Anterior cingulate cortex (tissue), 58 donors: ENCODE measurements at places on chromosomes 7 and 10.

DNA sequence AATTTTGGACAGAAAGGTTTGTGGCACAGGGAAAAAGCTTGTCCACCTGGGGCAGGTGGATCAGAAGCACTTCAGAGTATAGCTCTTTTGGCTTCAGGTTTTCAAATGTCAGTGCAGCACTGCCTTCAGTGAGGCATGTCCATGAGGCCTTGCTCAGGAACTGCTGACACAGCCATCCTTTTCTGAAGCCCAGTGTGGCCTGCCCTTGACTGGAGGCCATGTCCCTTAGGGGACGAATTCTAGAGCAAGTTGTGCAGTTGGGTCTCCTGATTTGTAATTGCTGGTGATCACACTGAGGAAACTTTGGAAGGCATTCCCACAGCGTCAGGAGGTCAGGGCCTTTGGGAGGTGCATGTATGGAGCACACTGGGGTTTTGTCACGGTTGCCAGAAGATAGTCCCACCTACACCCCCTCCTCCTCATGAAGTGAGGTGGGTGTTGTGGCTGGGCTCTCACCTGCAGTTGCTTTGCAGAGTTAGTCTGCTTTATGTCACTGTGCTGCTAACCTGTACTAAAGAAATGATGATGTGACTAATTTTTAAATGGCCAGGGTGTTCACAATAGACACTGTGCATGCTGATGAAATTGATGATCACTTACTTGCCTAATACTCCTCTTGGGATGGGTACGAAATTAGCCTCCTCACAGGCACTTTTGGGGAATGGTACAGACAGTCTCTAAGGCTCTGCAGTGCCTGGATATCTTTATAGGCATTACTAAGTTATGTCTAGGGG lies 41.7 kb downstream of the OGDH start:
- DNase-seq = no peak

DNA sequence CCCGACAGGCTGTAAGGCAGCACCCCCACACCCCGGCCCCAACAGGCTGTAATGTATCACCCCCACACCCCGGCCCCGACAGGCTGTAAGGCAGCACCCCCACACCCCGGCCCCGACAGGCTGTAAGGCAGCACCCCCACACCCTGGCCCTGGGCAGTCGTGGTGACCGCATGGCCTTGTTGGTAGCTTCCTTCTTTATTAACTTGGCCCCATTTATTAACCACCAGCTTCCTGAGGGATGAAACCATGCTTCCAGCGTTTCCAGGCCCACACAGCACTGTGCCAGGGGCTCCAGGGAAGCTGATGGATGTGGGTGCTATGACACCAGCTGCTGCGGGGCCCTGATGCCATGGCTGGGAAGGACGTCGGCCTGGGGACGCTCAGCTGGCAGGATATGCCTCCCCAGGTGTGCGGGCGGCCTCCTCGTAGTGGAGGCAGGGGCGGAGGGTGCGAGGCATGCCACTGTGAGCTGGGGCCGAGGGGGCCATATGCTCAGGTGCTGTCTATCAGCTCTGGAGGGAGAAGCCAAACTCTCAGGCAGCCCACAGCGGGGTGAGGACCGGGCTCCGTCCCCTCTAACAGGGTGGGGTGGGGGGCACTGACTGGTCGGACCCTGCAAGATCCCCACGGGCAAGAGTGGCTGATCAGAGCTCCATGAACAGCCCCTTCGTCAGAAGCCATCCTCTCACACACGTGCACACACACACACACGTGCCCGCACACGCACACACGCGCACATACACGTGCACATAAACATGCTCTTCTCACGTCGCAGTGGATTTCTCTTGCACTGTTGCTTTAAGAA lies 311.0 kb downstream of the PTPRN2 start:
- DNase-seq = no peak

- DNase-seq = no peak
These were observed 4.6 kb downstream of the BHLHA15 start for GRCh38 chr7:98215561-98216495.

GRCh38 chr7:19783541-19783940 lies 10.1 kb upstream of the TMEM196 start:
- DNase-seq = no peak

GRCh38 chr10:127044186-127044585 lies 139.0 kb downstream of the DOCK1 start:
- no peak for DNase-seq

DNA sequence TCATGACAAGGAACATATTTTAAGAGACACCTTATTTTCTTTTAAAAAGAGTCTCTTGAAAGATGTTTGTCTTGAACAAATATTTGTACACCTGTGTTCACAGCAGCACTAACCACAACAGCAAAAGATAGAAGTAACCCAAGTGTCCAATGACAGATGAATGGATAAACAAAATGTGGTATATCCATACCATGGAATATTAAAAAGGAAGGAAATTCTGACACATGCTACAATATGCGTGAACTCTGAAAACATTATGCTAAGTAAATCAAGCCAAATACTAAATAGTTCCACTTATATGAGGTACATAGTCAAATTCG lies 17.8 kb downstream of the SGMS1 start:
- DNase-seq = no peak

DNA sequence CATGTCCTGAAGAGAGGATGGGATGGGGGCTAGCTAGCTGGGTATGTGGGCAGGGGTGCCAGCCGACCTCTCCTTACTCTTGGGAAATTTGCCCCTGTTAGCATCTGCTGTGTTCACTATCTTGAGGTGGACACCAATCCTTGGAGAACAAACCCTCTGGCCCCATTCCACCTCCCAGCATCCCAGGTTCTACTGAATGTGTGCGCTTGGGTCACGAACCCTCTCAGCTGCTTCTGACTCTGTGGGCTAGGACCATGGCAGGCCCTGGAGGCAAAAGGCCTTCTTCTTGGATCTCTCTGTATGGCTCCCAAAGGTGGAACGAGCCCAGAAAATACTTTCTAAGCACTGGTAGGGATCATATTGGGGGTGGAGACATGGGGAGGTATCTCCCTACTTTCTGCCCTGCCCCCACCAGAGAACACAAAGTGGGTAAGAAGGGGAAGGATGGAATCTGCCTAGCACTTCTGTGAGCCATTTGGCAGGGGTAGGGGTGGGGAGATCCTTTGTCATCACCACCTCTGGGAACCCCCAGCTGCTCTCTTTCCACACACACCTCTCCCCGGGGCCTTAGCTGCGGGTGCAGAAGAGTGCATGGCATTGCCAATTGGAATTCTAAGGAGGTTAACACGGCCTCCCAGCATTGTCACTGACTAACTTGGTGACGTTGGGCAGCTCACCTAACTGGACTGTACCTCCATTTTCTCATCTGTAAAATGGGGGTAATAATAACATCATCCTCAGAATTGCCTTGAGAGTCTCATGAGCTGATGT lies 7.7 kb downstream of the UNC5B start:
- DNase-seq = no peak

DNA sequence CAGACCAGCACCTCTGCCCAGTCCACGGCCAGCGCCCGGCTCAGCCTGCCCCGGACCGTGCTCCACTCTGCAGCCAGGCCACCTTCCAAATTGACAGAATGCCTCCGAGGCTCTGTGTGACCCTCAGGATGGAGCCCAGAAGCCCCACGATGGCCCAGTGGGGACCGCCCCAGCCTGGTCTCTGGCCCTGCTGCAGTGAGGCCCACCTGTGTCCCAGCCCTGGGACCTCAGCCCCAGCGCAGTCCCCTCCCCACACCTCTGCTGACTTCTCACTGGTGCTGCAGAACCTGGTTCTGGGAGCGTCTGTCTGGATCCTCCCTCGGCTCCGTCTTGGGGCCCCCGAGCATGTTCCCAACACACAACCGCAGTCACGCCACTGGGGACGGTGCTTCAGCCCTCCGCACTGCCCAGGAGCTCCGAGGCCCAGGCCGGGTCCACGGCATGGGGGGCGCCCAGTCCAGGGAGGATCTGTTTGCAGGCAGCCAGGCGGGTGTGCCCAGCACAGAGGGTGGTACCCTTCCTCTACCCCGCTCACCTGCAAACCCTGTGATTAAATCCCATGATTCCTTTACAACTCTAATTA lies 248.1 kb downstream of the ELFN1 start:
- DNase-seq = no peak

GRCh38 chr7:2480070-2480408 lies 3.8 kb upstream of the GRIFIN start:
- DNase-seq = no peak

GRCh38 chr7:132503415-132503814 lies 72.9 kb downstream of the PLXNA4 start:
- no peak for DNase-seq

- no peak for DNase-seq
These were observed 245.6 kb downstream of the SEMA3D start for GRCh38 chr7:84941291-84941690.

DNA sequence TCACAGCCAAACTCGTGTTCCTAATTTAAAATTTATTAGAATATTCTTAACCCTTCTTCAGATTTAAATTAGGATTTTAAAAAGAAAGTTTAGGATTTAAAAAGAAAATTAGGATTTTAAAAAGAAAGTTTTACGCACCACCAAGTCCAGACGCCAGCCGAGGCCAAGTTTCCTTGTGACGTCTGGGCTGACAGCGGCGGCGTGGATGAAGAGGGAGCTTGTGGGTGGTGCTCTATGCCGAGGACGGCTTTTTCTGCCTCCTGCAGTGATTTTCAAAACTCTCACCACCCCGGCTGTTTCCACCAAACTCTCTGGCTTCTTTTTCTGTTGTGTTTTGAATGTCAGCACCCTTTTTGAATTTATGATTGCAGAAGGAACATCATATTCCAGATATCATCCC lies 252.9 kb downstream of the DNAJB6 start:
- no peak for DNase-seq

DNA sequence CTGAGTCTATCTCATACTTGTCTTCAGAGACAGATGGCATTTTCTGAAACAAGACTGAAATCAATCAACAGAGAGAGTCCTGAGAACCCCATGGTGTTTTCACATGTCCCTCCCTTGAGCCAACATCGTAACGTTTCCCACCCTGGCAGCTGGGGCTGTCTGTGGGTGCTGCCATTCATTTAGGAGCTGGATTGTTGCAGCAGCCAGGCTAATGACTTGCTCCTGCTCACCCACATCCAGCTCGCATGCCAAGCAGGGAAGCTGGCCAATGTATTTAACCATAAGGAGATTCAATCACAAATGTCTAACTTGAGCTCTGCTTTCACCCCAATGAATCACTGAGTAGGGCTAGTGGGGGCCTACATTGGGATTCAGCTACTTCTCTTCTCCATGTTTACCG lies 146.1 kb downstream of the ADRA2A start:
- peak; percentile 39 for DNase-seq

DNA sequence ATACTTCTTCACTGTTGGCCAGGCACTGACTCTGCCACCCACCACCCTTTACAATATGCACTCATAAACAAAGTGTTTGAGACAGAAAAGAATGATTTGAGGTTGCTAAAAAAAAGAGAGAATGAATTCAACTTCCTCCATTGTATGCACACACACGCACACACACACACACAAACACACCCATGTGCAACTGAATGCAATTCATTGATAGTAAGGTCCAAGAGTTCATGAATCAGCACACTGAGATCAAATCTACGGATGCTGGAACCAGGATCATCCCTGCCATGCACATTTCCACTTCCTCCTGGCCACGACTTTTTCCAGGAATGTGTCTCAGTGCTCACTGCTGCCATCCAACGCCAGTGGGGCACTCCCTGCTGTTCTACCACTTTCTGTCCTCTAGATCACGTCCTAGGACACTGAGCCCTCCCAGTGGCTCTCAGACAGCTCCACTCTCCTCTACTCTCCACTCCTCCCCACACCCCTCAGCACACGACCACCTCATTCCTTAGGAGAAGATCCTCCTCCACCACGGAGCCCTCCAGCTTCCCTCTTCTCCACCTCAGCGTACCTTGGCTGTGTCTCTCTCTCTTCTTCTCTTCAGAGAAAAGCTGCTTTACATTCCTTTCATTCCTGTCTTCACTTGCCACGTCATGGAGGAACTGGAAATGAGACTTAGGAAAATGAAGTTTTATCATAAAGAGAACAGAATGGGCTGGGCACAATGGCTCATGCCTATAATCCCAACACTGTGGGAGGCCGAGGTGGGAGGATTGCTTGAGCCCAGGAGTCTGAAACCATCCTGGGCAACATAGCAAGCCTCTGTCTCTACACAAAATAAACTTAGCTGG lies 12.0 kb upstream of the TMEM213 start:
- DNase-seq = no peak

DNA sequence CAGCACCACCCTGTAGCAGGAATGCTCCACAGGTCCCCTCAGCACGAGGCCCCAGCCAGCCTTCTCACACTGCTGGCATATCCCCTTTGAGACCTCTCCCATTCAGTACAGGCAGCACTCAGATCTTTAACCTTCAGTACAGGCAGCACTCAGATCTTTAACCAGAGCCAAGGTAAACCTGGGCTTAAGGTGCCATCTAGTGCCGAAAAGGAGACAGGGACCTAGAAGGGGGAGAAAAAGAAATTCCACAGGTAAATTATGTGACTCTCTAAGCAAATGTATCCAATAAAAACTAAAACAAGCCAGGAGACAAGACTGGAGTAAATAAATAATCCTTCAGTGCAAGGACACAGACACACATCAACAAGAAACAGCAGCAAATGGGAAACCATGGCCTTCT lies 358.6 kb downstream of the PTPRN2 start:
- no peak for DNase-seq

DNA sequence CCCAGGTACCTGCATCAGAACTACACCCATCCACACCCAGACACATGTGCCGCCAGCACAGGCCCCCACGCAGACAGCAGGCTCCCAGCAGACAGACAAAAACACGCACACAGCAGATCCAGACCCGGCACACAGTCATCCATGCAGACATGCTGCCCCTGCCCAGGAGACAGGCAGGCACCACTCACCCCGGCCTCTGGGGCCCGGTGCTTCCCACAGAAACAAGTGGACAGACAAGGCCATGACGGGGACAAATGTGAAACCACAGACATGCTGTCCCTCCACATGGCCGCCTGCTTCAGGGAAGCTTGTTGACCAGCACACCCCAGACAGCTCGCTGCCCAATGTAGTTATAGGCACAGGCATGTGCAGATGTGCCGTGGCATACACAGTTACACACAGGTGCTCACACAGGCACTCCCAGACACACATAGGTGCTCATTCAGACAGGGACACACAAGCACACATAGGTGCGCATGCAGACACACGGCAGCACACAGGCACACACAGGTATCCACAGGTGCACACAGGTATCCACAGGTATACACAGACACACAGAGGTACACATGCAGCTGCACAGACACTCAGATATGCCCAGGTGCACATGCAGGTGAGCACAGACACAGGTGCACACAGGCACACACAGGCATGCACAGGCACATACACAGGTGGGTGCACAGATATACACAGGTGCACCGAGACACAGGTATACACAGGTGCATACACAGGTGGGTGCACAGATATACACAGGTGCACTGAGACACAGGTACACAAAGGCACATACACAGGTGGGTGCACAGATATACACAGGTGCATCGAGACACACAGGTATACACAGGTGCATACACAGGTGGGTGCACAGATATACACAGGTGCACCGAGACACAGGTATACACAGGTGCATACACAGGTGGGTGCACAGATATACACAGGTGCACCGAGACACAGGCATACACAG lies 10.5 kb upstream of the SCART1 start:
- DNase-seq = no peak

DNA sequence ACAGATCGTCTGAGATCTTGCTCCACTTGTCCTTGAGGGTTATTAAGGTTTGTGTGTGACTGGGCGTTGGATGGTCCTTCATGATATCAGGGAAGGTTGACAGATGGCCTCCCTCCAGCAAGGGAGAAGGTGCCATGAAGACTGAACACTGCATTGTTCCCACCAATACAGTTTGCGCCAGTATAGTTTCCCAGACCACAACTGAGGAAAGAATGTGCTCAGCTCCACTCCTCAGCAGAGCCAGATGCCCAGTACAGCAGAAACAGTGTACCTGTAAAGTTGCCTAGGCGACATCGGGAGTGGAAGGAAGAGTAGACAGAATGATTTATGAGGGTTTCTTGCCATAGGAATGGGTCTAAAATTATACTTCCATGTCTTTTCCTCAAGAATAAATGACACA lies 137.5 kb downstream of the ST7 start:
- DNase-seq = no peak
